Activated CD8-positive, alpha-beta memory T cell treated with anti-CD3 and anti-CD28 coated beads for 4 hours (primary cell): ENCODE measurements at places on chromosomes 16 and 17.

- DNase-seq = no peak
These were observed 115.2 kb upstream of the NETO2 start for GRCh38 chr16:47258874-47259461.

GRCh38 chr16:84448444-84448843 is 56.0 kb downstream of the MEAK7 start:
- no peak for DNase-seq

DNA sequence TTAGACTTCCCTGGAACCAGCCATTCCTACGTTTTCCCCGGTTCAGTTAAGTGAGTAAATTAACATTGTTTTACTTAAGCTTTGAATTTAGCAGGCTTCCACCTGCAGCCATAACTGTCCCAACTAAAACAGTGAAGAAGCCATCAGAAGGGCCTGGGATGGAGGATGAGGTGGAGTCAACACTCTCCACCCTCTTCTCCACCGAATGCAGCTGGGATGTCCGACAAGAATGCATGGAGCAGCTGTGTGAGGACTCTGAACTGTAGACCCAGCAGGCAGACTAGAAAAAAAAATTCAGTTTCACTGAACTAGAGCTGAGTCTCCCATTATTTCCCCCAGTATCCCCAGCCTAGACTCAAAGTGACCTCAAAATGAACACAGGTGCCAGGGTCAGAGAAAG is 114.8 kb downstream of the C16orf95 start:
- DNase-seq = no peak

DNA sequence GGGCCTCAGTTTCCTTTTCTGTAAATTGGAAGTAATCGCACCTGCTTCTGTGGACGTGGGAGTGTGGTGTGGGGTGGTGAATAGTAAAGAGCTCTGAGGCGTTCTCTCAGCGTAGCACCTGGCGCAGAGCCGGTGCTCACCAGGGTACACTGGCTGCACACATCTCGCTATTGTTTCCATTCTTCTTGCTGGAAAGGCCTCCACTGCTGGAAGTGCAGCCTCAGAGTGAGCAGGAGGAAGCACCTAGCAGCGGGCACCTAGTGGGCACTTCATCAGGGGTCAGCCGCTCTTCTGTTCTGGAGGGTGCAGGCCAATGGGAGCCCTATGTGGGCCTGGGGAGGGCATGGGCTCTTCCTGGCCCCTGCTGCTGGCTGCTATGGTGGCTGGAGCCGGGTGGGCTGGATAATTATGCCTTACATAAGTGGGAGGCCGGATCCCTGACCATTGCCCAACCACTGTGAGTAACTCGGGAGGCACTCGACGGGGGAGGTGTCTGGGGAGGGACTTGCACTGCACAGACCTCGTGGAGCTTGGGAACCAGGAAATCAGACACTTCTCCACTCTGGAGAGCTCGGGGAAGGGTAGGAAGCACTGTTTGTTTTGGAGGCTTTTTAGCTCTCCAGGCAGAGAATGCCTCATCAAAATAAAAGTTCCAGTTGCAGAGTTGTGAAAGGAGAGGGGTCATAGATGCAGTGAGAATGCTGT is 1.7 kb downstream of the MAP2K3 start:
- DNase-seq = no peak

- DNase-seq = no peak
These were observed 233.9 kb downstream of the ZNF423 start for GRCh38 chr16:49622084-49622390.

DNA sequence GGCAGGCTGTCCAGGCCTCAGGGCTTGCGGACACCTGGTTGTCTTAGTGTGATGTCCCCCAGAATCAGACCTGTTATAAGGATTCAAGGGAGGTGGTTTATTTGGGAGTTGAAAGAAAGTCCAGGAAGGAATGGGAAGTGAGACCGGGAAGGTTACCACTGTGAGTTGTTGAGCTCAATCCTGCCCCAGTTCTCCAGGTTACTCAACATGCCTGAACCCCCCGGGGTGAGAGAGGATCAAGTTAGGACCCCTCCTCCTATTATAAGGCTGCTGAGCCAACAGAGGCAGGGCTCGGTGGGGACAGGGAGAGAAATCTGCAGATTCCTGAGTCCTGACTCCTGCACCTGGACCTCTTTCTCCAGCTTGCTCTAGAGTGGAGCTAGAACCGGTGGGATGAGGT is 86.4 kb downstream of the MRM1 start:
- no peak for DNase-seq

DNA sequence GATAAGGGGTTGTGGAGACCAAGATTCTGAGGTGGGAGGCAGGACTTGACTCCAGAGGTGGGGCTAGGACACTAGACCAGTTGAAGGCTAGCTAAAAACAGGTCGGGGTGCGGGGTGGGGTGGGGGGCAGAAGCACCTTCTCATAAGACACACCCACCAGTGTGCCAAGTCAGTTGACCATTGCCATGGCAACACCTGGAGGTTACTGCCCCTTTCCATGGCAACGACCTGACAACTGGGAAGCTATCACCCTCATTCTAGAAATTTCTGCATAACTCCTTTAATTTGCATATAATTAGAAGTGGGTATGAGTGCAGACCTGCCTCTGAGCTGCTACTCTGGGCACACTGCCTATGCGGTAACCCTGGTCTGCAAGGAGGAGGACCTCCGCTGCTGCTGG is 53.9 kb upstream of the ALOX12 start:
- no peak for DNase-seq

DNA sequence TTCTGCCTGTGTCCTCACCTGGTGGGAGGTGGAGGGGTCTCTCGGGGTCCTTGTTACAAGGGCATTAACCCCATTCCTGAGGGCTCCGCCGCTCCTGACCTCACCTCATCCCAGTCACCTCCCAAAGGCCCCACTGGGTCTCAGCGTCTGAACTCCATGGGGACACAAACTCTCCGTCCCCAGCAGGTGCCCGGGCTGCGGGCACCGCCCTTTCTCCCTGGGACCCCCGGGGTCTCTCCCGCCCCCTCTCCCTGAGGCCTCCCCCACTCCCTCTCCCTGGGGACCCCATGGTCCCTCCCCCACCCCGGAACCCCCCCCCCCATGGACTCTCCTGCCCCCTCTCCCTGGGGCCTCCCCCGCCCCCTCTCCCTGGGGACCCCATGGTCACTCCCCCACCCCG is 24.8 kb downstream of the CACNA1H start:
- no peak for DNase-seq

DNA sequence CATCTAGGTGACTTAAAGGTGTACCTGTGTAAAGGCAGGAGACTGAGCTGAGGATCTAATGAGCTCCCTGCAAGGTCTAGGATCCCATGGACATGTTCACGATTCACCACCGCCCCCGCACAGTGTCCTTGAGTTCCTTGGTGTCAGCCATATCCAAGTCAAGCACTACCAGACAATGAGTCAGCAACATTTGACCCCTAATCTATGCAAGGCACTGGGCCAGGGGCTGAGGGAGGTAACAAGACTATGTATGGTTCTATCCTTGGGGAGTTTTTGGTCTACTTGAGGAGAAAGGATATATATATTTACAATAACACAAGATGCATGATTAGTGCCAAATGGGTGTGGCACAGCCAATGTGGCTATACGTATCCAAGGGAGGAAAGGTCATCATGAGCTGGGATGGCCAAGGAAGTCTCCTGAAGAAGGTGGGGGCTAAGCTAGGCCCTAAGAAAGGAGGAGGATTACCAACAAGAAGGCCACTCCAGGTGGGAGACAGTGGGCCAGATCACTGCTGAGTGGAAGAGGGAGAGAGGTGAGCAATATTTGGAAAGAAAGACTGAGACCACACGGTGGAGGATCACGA is 35.0 kb downstream of the ITGB3 start:
- DNase-seq = no peak

GRCh38 chr17:70609566-70609965 is 440.2 kb downstream of the KCNJ2 start:
- no peak for DNase-seq

DNA sequence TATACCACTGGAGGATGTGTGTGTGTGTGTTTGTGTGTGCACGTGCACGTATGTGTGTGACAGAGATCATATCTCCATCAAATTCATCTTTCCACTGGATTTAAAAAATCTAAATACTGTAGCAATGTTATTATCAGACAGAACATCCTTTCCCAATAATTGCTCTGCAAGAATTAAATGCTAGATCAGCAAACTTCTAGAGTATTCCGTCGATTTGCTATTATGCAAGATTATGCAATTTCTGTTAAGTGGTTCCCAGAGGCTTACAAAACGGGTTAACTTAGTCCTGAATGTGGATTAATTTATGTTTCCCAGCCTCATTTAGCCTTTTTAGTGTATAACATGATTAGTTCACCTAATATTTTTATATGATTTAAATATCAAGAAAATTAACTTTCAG is 44.5 kb upstream of the CNTNAP4 start:
- DNase-seq = no peak

DNA sequence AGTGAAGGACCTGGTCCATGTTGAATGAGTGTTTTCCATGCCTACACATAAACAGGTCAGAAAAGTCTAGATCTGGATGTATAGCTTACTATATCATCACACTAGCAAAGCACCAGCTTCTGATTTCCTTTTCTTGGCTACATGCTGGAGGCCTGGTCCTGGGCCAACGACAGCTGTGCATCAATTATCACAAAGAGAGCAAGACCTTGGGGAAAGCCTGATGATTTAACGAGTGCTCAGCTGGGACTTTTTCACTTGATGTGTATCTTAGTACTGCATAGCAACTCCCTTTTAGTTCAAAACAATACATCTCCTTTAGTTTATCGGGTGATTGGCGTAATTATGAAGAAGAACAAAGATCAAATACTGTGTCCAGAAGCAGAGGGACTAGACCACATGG is 358.2 kb downstream of the KIF2B start:
- DNase-seq = no peak

DNA sequence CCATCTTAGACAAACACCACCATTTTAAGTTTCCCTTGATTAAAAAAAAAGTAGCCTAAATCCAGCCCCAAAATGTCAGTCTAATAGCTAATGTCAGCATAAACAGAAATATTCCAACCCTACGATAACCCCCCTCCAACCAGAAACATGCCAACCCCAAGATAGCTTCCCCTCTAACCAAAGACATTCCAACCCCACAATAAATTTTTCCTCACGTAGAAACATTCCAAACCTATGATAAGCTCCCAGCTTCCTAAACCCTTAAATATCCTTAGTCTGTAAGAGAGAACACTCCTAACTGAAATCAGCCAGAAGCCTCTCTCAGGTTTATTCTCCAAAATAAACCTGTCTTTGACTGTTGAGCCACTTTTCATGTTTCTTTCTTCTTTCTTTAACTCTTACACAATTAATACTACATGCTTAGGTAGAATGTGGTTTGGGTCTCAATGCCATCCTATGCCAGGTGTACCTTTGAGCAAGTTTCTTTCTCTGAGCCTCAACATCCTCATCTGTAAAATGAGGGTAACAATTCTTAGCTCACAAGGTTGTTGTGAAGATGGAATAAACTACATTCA is 10.5 kb upstream of the KRT38 start:
- no peak for DNase-seq

GRCh38 chr17:49525831-49526741 is 31.0 kb downstream of the NGFR start:
- no peak for DNase-seq

GRCh38 chr17:73340093-73340596 is 28.3 kb upstream of the CDC42EP4 start:
- DNase-seq = no peak

DNA sequence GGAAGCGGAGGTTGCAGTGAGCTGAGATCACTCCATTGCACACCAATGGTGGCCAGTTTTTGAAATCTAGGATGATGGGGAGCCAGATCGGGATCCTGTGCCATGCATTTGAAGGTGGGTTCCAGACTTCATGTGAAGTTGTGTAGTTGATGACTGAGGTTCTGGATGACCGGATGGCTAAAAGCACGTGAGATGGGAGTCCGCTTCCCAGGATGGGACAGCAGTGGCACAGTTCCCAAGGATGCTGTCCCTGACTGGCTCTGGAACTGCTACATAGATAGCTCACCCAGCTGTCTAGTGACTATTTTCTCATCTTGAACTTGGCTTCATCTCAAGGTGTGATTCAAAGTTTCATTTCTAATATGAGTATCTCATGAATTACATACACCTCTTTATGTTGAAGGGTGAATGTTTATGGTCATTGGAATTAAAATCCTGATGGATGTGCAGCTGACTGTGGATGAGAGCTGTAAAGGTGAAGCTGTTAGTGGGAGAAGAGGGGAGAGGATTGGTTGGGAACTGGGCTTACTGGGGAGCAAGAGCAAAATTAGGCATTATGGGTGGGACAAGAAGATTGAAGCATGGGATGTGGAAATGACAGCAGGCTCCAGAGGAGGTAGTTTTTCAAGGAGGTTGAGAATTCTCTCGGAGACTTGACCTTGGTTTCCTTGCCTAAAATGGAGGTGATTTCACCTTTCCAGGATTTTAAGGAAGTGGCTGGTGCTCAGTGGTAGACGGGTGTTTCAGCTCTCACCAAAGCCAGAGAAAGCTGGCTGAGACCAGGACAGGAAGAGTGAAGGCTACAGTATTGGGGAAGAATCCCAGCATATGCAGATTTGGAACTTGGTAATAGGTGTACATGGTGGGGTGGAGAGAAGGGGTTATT is 8.2 kb downstream of the TUFM start:
- no peak for DNase-seq

- DNase-seq = no peak
These were observed 8.8 kb downstream of the NFATC3 start for GRCh38 chr16:68093816-68094613.

DNA sequence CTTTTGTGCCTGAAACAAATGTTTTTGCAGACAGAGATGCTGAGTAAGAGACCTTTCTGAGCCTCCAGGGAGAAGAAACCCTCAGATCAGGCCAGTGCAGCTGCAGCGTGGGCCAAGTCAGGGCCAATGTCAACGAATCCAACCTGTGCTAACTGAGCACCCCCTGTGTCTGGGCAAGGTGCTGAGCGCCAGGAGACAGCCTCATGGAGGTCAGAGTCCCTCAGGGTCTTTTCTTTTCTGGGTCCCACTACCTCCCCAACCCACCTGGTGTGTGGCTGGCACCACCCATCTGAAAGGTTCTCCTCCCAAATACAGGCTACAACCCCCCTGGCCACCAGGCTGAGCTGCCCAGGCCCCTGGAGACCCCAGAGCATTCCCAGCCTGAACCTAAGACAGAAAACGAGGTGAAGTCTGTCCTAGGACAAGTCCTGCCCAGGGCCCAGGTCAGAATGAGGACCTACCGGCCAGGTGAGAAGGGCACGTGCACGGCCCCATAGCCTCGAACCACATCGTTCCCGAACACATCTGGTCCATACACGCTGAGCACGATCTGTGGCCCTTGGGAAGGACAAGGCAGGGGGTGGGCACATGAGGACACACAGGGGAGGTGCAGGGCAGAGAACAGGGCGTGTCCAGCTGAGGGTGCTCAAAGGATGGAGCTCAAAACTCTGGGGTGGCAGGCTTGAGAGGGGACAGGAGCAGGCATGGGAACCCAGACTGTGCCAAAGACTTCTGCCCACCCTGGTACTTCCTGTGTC is 15.0 kb downstream of the B9D1 start:
- no peak for DNase-seq

GRCh38 chr16:85303354-85303883 is 191.1 kb upstream of the CIBAR2 start:
- peak; percentile 33 for DNase-seq
